ENCODE measurements at places on chromosomes 3 and 15. TPM values are rescaled to one million over a fixed set of nuclear protein-coding genes. Genes with fewer than 3 reads are reported as not detected.

DNA sequence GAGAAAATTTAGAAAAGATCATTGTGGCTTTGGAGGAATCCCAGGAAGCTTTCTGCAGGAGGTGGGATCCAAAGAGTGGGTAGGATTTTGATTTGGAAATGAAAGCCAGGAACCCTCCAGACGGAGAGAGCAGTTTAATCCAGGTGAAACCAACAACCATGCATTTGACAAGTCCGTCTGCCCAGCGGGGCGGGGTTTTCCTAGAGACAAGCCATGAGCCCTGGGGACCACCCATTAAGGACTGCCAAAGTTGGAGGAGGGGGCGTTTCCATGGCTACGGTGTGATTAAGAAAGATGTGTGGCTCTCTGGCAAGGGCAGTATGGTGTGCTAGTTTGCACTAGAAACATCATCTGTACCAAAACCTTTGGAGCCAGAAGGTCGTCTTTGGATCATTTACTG lies 53.4 kb downstream of the SRGAP3 start:
- no peak for DNase-seq

- no peak for DNase-seq
Measured at GRCh38 chr15:68082735-68083134, 28.6 kb downstream of the PIAS1 start.

Gene ANKUB1
- not detected for total RNA-seq

DNA sequence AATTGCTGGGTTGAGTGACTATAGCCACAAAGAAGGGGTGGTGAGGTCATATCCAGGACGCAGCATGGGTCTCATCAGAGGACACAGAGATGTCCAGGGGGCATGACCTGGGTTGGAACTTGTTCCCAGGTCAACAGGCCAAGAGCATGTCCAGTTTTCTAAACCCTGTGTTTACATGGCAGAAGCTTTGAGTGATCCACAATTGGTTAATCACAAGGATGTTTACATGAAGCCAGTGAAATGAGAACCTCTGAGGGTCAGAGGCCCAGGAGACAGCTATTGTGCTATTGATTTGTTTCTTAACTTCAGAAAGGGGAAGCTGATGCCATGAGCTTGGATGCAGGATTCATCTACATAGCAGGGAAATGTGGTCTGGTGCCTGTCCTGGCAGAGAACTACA lies 42.2 kb upstream of the TOPBP1 start:
- no peak for DNase-seq

GRCh38 chr3:150384296-150385212 lies 23.5 kb upstream of the TSC22D2 start:
- peak; percentile 66 for DNase-seq

Gene MESP2
- total RNA-seq, result not detected

DNA sequence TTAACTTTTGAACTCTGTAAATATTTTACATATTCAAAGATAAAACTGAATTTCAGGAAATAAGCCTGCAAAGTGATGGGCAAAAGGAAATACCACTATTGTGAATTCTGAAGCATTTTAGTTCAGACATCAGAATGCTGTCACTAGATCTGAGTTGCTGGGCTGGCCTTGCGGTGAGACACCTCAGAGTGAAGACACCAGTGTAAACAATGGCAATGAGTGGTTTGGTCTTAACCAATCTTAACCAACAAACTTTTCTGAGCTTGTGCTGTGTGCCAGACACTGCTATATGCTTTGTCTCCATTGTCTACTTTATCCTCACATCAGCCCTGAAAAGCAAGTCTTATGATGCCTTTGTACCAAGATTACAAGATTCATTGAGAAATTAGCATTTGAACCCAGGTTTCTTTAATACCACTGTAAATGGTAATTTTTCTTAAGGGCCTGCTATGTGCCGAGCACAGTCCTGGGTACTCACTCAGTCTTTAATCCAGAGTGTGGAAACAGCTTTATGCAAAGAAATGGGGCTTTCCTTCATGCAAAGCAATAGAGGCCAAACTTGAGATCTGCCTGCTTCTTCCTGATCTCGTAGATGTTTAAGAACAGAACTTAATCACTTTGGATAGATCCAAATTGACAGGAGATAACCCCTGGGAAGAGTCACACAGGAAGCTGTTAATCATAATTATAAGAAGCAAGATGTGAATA lies 55.0 kb downstream of the TMEM39A start:
- DNase-seq, result no peak

GRCh38 chr15:40334941-40335795 lies 5.6 kb downstream of the CCDC9B start:
- no peak for DNase-seq

Gene IL1RAP
- 7.3 TPM for total RNA-seq

- DNase-seq, result no peak
Measured at GRCh38 chr15:71610728-71611552, 199.4 kb upstream of the NR2E3 start.

DNA sequence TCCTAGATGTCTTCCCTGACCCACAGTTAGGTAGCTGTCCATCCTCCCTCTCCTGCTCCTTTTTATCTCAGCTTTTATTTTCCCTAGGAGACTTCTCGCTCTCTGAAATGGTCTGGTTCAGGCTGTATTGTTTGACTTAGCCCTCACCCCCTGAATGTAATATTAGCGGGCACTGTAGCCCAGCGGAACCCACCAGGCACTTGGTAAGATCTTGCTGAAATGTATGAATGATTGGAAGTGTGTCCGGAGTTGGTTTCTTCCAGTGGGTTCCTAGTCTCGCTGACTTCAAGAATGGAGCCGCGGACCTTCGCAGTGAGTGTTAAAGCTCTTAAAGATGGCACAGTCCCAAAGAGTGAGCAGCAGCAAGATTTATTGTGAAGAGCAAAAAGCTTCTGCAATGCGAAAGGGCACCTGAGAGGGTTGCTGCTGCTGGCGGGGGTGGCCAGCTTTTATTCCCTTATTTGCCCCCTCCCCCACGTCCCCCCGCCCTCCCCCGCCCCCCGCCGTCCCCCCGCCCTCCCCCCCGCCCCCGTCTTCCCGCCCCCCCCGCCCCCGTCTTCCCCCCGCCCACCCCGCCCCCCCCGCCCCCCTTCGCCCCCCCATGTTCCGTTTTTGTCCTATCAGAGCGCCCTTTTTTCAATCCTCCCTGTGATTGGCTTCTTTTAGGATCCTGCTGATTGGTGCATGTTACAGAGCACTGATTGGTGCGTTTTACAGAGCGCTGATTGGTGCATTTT lies 694 bp upstream of the EEFSEC start:
- DNase-seq, result no peak

Gene GPR171
- total RNA-seq, result 131 TPM

DNA sequence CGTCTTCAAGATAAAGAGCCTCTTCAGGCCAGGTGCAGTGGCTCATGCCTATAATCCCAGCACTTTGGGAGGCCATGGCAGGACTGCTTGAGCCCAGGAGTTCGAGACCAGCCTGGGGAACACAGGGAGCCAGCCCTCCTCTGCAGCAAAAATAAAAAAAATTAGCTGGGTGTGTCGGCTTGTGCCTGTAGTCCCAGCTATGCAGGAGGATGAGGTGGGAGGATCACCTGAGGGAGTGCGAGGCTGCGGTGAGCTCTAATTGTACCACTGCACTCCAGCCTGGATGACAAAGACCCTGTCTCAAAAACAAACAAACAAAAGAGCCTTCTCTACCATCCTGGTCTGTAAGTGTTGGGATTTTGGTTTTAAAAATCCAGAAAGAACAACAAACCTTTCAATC lies 11.1 kb downstream of the WDR53 start:
- DNase-seq, result no peak

Gene RTP1
- not detected for total RNA-seq

DNA sequence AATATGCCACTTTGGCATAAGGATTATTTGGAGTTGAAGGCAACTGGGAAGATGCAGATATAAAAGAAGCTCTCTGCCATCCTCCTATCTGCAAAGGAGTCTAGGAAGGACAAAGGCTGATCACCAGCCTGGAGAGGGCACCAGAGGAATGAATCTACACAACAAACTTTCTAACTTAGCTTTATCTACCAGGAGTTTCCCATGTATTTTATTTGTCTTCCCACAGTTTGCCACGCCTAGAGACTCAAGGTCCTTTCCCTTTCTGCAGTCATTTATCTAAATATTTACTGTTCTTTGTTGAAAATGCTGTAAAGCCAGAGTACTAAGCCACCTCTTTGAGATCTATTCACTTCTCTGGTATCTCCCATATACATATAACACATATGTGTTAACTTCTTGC lies 32.2 kb downstream of the GPR176 start:
- no peak for DNase-seq

DNA sequence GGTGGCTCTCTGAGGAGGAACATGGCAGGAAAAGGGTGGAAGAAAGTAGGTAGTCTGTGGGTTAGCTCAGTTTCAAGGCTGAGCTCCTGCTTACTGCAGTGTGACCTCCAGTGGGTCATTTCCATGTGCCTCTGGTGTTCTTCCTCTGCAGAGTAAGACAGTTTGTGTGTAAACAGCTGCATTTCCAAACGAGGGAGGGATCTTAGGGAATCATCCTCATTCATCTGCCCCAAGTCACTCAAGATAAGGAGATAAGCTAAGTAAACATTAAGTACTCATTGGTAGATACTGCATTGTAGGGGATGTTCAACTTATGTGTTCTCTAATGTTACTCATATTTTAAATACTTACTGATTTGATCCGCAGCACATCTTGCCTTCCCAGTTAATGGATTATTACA lies 83.6 kb downstream of the CLSTN2 start:
- no peak for DNase-seq

Gene CPNE4
- not detected for total RNA-seq

DNA sequence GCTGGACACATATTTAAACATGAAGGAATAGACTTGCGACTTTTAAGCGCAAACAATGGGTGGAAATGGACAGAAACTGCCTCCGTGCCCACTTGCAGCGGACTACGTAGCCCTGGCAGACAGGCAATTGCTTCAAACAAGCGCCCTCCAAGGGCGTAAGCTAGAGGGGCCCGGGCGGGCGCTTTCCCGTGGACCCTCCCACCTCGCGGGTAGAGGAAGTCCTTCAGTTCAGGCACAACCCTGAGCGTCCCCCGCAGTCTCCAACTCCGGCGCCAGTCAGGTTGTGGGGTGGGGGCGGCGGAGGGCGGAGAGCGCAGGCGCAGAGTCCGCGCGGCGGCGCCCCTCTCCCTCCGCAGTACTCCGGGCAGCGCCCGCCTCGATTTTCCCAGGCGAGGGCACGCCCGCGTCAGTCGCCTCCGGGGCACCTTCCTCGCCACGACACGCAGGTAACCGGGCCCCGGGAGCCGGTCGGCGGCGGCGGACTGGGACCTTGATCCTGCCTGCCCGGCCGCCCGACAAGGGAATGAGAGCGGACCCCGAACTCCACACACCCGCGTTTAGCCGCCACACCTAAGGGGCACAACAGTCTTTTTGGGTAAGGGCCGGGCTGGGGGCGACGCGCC lies at the start of gene SLC35G2:
Gene SLC35G2 (plus strand): TSS at position 358 of the 623 bp plus-strand sequence. CDS start 35,335 bp downstream, outside the sequence.
- DNase-seq, result peak; percentile 58

DNA sequence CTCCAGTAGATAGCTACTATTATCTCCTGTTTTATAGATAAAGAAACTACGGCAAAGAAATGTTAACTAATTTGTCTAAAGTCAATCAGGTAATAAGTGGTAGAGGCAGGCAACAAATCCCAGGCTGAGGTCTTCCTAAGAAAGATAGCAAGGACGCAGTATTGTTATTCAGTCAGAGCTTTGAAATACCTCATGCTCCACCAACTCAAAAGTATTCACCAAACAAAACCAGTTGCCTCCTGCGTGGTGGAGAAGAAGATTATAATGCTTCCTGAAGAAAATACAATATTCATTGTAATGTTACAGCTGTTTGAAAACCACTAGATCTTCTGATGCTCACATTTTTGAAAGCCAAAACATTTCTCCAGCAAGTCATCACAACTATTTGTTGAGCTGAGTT lies 138.2 kb upstream of the CNTN4 start:
- no peak for DNase-seq

Gene ZNF710
- total RNA-seq, result 17.9 TPM

Gene ERC2
- not detected for total RNA-seq

- no peak for DNase-seq
Measured at GRCh38 chr3:27186013-27186412, 183.2 kb downstream of the NEK10 start.

DNA sequence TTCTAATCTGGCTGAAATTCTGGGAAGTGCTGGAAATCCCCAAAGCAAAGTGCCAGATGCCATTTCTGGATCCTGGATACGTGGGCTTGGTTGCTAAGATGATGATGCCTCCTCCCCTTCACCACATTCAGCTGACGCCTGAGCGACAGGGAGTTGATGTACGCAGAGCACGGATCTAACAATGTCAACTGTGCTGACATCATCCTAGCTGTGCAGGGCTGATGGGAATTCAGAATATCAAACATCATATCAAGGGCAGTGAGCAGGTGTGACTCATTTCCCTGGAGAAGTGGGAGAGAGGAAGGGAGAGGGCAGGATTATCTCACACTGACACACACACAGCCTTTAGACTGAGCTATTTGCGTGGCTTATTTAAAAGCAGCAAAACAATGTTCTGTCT lies 92.6 kb upstream of the ZBTB20 start:
- no peak for DNase-seq

DNA sequence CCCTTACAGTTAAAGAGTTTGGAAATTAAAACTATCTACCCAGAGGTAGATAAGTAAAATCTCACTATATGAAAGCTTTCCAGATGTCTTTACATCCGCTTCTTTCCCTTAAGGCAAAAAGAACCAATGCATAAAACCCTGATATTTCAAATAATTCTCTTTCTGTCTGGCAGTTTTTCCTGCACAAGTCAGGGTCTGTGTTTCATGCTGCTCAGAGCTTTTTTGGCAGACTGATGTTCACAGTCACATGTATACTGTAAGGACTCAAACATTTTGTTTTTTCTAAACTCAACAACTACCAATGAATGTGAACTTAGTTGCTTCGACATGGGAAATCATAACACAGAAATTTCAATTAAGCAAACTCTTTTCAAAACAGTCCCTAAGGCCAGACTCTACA lies 988.4 kb downstream of the EPHA3 start:
- no peak for DNase-seq
